ENCODE measurements at places on chromosomes 16 and 17. TPM values are rescaled to one million over a fixed set of nuclear protein-coding genes. Genes with fewer than 3 reads are reported as not detected.

TSPOAP1 gene
- 51.5 TPM for total RNA-seq

OR3A3 gene
- not detected for total RNA-seq

DNAI2 gene
- 0.52 TPM for total RNA-seq

SYNGR3 gene
- total RNA-seq: 2.6 TPM

CIAO2B gene
- total RNA-seq: 115 TPM

HOXB5 gene
- total RNA-seq: not detected

CMTM1 gene
- 13.6 TPM for total RNA-seq

IL4R gene
- 231 TPM for total RNA-seq

PRR35 gene
- total RNA-seq: not detected

DNASE1L2 gene
- 3.3 TPM for total RNA-seq

HNF1B gene
- not detected for total RNA-seq

INO80E gene
- total RNA-seq: 117 TPM

PDE6G gene
- 76.5 TPM for total RNA-seq

SMTNL2 gene
- not detected for total RNA-seq

DPEP3 gene
- not detected for total RNA-seq

MYLK3 gene
- total RNA-seq: not detected

USP7 gene
- total RNA-seq: 134 TPM

NPIPB8 gene
- 1.0 TPM for total RNA-seq

TMC8 gene
- 278 TPM for total RNA-seq

DNAH17 gene
- 0.10 TPM for total RNA-seq

CYTH1 gene
- 137 TPM for total RNA-seq

NPIPB6 gene
- 0.99 TPM for total RNA-seq

NPIPA7 gene
- total RNA-seq: 6.5 TPM

CHD9NB gene
- 0.26 TPM for total RNA-seq

ASPA gene
- not detected for total RNA-seq

CASKIN1 gene
- total RNA-seq: 0.63 TPM

TBC1D3G gene
- not detected for total RNA-seq

KRTAP4-9 gene
- total RNA-seq: not detected

SMPD3 gene
- total RNA-seq: 12.0 TPM

CLEC18A gene
- 0.95 TPM for total RNA-seq

GAST gene
- not detected for total RNA-seq

FGF11 gene
- total RNA-seq: 16.6 TPM

CCL17 gene
- 0.50 TPM for total RNA-seq

FBXW10B gene
- total RNA-seq: 0.13 TPM
